ENCODE measurements at places on chromosomes 3 and 15.

DNA sequence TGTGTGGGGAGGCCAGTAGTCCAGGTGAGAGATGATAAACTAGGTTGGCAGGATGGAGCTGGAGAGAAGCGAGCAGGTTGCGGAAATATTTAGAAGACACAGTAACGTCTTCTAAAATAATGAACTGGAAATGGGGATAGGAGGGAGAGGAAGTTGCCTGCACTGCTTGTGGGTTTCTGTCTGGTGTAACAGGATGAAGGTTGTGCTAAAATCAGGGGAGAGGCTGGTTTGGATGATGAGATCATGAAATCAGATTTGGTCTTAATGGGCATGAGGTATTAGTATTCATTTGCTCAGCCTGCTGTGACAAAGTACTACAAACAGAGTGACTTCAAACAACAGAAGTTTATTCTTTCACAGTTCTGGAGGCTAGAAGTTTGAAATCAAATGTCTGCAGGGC, 32.1 kb upstream of the TNFAIP8L3 start:
- DNase-seq, result no peak

DNA sequence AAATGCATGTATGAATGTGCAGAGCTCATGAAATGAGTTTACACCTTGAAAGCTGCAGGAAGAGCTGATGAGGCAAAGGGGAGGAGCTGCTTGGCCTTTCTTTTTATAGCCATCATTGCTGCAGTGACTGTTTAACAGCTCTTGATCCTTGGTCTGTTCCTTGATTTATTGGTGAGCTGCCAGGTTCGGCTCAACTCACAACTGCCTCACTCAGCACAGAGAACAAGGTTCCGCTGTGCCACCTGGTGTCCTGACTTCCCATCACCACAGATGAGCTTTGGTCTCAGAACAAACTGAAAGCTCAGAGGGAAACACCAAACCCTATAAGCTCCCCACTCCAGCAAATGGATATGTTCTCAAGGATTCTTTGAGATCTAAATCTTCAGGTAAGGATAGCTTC, 626.1 kb downstream of the MAGI1 start:
- DNase-seq, result no peak

- no peak for DNase-seq
Measured at GRCh38 chr3:192943393-192943792, 25.7 kb upstream of the MB21D2 start.

- no peak for DNase-seq
Measured at GRCh38 chr3:156760333-156760732, 65.8 kb upstream of the LEKR1 start.

DNA sequence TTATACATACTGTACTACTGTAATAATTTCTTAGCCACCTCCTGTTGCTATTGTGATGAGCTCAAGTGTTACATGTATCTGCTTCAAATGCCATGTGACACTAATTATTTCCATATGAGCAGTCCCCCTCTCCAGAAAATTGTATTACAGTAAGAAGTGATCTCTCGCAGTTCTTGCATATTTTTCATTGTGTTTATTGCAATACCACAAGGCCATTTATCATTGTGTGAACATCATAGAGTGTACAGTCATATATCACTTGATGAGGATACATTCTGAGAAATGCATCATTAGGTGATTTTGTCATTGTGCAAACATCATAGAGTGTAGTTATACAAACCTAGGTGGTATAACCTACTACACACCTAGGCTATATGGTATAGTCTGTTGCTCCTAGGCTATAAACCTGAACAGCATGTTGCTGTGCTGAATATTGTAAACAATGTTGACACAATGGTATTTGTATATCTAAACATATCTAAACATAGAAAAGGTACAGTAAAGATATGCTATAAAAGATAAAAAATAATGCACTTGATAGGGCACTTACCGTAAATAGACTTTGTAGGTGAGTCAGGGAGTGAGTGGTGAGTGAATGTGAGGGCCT, 189.6 kb upstream of the MLF1 start:
- no peak for DNase-seq

GRCh38 chr15:56869573-56869972, 48.9 kb upstream of the TCF12 start:
- no peak for DNase-seq

GRCh38 chr15:94882071-94882712, 650.8 kb downstream of the MCTP2 start:
- no peak for DNase-seq

DNA sequence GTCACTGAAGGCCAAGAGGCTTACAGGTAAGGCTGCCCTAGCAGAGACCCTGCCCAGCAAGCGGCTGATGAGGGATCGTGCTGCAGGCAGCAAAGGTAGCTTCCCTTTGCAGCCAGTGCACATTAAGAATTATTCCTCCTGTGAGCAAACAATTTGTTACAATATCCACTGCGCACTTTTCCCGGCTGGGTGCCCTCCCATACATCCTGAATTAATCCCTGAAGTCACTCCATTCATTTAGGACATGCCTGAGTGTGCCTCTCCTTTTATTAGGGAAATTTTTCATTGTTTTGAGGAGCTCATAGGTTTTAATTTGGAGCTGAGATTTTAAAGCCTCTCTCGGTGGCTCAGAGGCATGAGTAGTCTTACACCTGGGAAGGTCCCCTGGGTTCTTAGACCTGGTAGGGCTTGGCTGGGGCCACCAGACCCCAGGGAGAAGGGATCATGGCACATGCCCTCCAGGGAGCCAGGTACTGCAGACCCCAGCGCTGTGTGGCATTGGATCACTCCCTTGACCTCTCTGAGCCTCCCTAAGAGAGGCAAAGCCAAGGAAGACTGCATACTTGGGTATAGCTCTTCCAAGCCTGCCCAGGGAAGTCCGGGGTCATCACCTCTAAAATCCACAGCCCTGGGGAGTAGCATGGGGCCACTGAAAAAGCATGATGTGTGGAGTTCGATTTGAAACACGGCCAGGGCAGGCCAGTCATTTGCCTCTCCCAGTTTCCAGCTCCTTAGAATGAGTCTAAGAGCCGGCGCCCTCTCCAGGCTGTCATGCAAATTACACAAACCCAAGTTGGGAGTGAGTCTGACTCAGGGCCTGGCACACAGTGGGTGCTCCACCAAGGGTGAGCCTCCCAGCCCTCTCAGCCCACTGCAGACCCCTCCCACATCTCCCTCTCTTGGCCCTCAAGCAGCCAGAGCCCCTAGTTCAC, 151.9 kb upstream of the LINGO1 start:
- no peak for DNase-seq

All from ecto neural progenitor cell (in vitro differentiated cells).